ENCODE measurements at places on chromosomes 3 and 15.

- DNase-seq: no peak
These were observed 57.9 kb downstream of the APBA2 start for GRCh38 chr15:28943611-28944230.

GRCh38 chr3:189739378-189739777 lies 108.2 kb downstream of the TP63 start:
- DNase-seq: no peak

- DNase-seq: peak; percentile 7
These were observed 364.9 kb downstream of the AGBL1 start for GRCh38 chr15:86444527-86444926.

DNA sequence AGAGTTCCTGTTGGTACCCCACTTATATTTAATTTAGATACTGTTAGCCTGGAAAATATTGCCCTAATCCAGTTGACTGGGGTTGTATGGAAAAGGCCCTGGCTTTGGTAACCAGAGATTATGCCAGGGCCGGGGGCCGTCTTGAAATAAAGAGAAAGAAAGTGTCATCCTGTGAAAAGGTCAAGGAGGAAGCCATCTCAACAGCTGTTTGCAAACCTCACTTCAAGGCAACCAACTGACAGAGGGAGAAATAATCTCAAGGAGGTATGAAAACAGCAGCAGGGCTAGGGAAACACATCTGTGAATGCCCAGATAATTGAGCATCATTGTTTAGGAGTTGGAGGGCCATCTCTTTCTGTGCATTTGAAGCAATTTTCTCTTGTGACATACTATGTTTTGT lies 190.8 kb downstream of the SUCLG2 start:
- DNase-seq: no peak

DNA sequence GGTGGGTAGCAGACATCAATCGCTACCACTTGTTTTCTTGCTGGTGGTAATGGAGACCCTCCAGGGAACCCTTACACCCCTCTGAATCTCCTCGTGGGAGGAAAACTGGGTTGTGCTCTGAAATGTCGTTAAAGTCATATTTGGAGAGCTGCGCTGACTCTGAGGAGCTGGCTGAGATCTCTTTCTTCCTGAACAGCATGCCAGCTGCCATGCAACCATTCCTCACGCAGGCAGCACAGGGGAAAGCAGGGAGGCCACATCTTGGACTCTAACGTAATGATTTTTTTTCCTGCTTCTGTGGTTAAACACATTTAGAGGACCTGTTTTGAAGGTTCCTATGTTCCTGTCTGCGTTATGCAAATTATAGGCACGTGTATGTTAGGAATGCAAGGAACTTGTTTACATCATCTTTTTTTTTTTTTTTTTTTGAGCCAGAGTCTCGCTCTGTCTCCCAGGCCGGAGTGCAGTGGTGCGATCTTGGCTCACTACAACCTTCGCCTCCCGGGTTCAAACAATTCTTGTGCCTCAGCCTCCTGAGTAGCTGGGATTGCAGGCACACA lies 156.7 kb downstream of the TJP1 start:
- no peak for DNase-seq

Data from muscle of leg (tissue), 16 donors.